Esophagus squamous epithelium (tissue), 5 donors: ENCODE measurements at places on chromosomes 1 and 21. TPM values are rescaled to one million over a fixed set of nuclear protein-coding genes. Genes with fewer than 3 reads are reported as not detected.
A peak's percentile ranks its signal among the peaks of the same experiment; 100 is the strongest.

Gene CDA
- total RNA-seq, result 53.7 TPM

DNA sequence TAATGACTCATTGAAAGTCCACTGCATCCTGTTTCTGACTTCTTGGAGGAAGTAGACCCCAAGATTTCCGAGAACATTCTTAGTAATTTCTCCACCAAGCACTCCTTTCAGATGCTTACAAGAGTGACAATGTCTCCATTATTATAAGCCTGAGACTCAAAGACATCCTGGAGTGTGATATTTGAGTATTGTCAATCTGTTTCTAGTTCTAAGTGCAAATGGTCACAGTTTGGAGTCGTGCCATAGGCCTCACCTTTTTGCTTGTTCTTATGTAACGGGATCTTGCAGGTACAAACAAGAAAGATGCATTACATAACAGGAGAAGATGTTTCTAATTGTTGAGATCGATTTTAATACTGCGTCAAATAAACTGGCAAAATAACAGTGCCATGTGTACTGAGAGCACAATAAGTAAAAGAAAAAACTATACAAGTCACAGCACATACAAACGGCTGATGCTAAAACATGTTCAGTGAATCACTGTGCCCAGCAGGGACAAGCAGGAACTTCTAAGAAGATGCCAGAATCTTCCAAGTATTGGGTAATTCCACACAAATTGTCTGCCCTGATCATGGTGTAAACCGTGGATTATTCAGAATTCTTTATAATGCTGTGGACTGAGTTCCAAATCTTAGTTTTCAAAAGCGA is 54.1 kb downstream of the CD2 start:
- DNase-seq, result no peak
- H3K27ac ChIP-seq, result peak overlapping the region; percentile 73
- H3K36me3 ChIP-seq, result no peaks in the 10 kb centered on the region
- H3K27me3 ChIP-seq, result no peaks in the 10 kb centered on the region
- H3K4me1 ChIP-seq, result no peaks in the 10 kb centered on the region
- no peak overlapping the region for H3K4me3 ChIP-seq

- DNase-seq, result no peak
- no peak overlapping the region for H3K4me3 ChIP-seq
- H3K36me3 ChIP-seq, result no peaks in the 10 kb centered on the region
- no peaks in the 10 kb centered on the region for H3K27me3 ChIP-seq
- H3K27ac ChIP-seq, result no peak overlapping the region
These were observed 68.7 kb downstream of the DNAH14 start for GRCh38 chr1:224998185-224998584.

GRCh38 chr1:113928187-113928930 is 765 bp upstream of the HIPK1 start:
- H3K36me3 ChIP-seq, result no peaks in the 10 kb centered on the region
- peak overlapping the region; percentile 75 for H3K4me3 ChIP-seq
- H3K27ac ChIP-seq, result peak overlapping the region; percentile 97
- H3K4me1 ChIP-seq, result peaks cover 49% of the 10 kb centered on the region
- no peak for DNase-seq
- H3K27me3 ChIP-seq, result no peaks in the 10 kb centered on the region

DNA sequence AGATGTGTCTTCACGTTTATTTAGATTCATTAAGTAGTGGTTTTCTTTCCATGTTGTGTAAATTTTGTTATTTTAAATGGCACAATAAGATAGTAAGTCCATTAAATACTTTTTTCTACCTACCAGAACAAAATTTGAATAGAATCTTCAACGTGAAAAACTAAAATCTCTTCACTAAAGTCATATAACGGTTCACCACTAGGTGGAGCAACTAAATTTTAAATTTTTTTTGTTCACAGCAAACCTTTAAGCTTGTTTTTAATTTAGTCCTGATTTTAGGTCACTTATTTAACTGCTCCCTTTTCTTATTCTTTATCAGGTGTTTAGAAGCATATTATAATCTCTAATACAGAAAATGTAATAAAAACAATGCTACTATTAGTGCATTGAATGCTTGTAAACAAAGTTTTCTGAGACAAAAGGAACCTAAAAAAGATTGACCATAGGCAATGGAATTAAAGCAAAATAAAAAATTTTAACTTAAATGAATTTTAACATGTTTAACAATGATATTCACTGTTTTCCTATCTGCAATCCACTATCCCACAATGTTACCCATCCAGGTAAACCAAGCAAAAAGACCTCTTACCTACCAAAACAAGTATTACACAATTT is 28.3 kb upstream of the PKN2 start:
- no peaks in the 10 kb centered on the region for H3K27me3 ChIP-seq
- H3K36me3 ChIP-seq, result no peaks in the 10 kb centered on the region
- no peak for DNase-seq
- H3K4me3 ChIP-seq, result no peak overlapping the region

DNA sequence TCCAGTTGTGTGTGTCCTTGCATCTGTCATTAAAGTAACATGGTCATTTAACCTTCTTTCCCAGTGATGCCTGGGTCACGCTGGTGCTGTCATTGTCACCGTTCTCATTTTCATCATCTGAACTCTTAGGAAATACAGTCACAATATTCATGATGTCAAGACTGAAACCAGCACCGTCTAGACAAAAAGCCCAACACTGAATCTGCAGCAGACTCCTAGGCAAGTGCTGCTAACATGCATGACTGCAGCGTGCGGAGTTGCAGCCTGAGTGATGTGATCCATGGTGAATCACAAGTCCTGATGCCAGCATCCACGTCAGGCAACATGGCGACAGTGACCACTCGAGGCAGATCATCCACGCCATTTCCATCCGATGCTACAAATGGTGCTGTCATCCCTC is 37.6 kb downstream of the MRPL37 start:
- no peak overlapping the region for H3K4me3 ChIP-seq
- H3K36me3 ChIP-seq, result peaks cover 13% of the 10 kb centered on the region
- no peaks in the 10 kb centered on the region for H3K27me3 ChIP-seq
- no peak overlapping the region for H3K27ac ChIP-seq

GRCh38 chr1:44672254-44672955 is 1.9 kb downstream of the TMEM53 start:
- peaks cover 14% of the 10 kb centered on the region for H3K4me1 ChIP-seq
- DNase-seq, result no peak
- no peak overlapping the region for H3K4me3 ChIP-seq
- H3K27ac ChIP-seq, result peak overlapping the region; percentile 50
- no peaks in the 10 kb centered on the region for H3K27me3 ChIP-seq

DNA sequence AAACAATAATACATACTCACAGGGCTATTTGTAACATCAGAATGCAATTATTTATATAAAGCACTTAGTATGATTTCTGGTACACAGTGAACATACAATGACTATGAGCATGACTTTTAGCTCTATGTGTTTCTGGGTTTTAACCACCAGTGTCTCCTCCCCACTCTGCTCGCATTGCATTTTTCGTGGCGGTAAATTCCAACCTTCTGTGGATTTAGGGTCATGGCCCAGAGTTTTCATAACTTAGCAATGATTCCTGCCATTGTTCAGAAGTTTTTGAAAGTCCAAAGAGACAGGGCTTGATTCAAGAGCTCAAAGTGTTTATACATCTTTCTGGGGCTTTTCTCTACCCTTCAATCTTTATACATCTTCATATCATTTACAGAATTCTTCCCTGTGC is 191.3 kb downstream of the BACH1 start:
- no peak for DNase-seq
- no peak overlapping the region for H3K4me3 ChIP-seq
- H3K4me1 ChIP-seq, result no peaks in the 10 kb centered on the region
- H3K27ac ChIP-seq, result no peak overlapping the region
